ENCODE measurements at places on chromosomes 7 and 10. TPM values are rescaled to one million over a fixed set of nuclear protein-coding genes. Genes with fewer than 3 reads are reported as not detected.

DNA sequence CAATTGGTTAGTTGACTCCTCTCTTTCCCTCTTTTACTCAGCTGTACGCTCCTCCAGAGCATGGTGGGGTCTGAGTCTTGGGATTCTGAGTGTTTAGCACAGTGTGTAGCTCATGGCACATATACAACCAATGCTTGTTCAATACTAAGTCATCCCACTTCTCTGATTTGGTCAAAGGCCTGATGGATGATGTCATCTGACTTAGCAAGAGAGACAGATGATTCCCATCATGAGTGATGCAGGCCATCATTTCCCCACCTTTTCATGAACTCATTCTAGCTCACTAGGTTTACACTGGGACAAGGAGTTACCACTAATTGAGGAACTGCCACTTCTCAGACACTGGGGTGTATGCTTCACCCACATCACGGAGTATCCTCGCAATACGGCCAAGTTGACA lies 3.8 kb downstream of the ICA1 start:
- no peak for DNase-seq

GRCh38 chr7:100132697-100133151 lies 6.0 kb downstream of the MBLAC1 start:
- DNase-seq, result peak; percentile 62

DNA sequence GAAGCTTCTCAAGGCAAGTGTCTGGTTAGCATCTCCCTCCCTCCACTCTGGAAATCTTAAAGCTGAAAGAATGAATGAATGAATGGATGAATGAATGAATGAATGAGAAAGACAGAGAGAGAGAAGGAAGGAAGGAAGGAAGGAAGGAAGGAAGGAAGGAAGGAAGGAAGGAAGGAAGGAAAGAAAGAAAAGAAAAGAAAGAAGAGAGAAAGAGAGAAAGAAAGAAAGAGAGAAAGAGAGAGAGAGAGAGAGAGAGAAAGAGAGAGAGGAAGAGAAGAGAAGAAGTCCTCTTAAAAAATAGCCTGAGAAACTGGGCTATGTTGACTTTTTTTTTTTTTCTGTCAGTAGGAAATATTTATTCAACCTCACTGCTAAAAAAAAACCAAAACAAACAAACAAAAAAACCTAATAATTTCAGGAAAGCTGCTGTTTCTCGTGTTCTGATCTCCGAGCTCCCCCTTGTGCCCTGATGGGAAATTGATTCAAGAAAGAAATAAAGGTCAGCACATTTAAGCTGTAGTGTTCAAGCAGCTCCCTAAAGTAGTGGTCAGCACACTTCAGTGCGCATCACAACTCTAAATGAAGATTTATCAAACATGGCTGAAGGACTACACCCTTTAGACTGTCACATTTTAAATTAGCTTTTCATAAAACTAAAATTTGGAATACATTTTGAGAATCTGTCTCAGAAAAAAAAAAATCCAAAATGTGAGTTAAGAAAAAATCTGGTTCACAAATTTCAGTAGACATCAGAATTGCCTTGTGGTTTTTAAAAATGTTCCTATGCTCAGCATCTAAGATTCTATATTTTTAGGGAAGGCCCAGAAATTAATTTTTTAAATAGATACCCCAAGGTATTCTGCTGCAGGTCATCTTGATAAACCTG lies 154.3 kb downstream of the ELAPOR2 start:
- peak; percentile 34 for DNase-seq

Gene MOGAT3
- total RNA-seq, result not detected

- DNase-seq, result peak; percentile 17
Observed at GRCh38 chr7:42285383-42285824, 48.4 kb upstream of the GLI3 start.

Measured in LHCN-M2 (cell line).